ENCODE measurements at places on chromosomes 2 and 18.

- peak; percentile 94 for DNase-seq
Measured at GRCh38 chr2:28507796-28508764, 12.2 kb downstream of the PLB1 start.

GRCh38 chr2:25981596-25982272, 563 bp downstream of the KIF3C start:
- DNase-seq = peak; percentile 73

DNA sequence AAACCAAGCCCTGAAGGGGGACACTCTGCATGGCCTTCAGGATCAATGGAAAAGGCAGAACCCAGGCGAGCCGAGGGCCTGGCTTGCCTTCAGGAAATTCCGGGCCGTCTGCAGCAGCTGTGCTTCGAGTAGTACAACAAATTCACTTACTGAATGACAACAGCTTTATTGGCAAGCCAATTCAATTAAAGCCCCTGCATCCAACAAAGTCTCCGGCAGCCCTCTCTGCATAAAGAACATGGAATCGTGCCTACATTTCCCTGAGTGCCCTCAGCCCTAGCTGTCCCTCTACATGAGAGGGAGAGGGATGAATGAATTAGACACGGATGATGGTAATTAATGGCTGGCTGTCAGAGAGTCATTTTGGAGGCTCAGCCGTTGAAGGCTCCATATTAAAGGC, 189.0 kb downstream of the BCL11A start:
- peak; percentile 43 for DNase-seq

DNA sequence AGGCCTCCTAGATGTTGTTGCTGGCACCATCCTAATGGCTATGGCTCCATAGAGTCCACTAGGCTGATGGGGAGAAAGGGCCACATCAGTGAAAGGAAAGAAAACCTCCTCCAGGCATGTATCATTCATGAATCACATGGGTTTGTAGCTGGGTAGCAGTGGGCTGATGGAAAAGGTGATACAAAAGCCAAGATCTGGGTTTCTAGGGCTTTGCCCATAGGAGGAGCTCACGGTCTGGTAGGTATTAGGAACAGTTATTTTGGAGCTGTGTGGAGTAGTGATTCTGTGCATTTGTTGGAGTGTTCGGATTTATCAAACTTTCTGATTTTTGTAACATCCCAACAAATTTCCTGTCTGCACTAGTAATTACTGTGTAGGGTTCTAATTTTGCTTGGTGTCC, 259.2 kb downstream of the SLC4A3 start:
- peak; percentile 41 for DNase-seq

DNA sequence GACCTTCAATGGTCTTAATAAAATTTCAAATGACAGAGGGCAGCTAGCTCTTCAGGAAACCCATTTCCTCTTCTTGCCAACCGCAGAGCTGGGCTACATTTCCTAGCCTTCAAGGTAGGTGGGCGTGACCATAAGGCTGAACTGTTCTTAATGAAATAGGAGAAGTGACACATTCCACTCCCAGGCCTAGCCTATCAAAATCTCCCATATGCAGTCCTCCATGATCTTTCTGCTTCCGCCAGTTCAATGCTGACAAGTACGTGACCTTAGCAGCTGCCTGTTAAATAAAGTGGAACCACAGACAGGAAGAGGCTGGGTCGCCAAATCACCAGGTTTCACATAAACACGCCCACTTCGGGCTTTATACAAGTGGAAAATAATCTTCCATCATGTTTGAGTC, 13.2 kb downstream of the SERPINE2 start:
- no peak for DNase-seq

- no peak for DNase-seq
Measured at GRCh38 chr2:148493822-148494563, 150.6 kb upstream of the EPC2 start.

DNA sequence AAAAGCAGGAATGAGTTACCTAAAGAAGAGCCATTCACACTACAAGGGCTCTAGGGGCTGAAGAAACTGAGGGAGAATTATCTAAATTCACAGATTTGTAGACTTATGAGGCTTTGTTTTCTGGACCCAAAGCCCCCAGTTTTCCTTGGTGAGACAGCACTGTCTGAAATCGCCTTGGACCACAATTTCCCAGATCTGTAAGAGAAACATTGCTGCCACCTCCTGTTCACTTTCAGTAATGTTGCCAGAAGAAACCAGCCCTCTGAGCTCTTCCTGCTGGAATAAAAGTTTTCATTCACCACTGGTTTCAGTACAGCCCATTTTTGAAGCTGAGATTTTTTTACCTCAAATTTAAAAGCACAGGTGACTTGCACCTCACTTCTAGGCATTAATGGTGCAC, 169.2 kb downstream of the CDH20 start:
- peak; percentile 69 for DNase-seq

DNA sequence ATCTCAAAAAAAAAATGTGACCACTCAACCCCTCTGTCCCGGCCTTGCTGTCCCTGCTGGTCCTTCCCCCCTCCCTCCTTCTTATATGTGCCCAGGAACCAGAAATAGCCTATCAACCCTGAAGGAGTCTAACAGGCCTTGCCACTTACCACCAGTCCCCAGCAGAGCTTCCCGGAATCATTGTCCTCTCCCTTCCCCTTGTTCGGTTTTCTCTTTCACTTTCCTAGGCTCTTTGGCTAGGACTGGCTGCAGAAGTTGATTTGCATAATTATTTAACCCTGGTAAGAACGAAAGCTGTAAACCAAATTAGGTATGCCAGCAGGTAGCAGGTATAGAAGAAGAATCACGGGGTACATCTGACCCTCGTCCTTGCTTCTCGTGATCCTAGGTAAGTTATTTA, 72.6 kb upstream of the ZNF532 start:
- no peak for DNase-seq

DNA sequence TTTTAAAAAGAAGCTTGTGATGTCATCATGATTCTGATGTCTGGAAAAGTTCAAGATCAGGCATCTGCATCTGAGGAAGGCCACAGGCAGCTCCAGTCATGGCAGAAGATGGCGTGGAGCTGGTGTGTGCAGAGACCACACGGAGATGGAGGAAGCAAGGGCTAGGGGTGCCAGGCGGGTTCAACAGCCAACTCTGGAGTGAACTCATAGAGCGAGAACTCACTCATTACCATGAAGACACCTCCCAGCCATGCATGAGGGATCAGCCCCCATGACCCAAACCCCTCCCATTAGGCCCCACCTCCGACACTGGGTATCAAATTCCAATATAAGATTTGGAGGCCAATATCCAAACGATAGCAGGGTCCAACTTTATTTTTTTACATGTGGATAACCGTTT, 61.6 kb downstream of the KCNG2 start:
- no peak for DNase-seq
